ENCODE measurements at places on chromosomes 4 and X.

GRCh38 chr4:137213372-137214173 is 318.7 kb downstream of the PCDH18 start:
- DNase-seq, result no peak

GRCh38 chrX:115324194-115324593 is 34.7 kb downstream of the LUZP4 start:
- DNase-seq, result no peak

GRCh38 chr4:102733084-102733483 is 27.7 kb downstream of the MANBA start:
- DNase-seq, result no peak

DNA sequence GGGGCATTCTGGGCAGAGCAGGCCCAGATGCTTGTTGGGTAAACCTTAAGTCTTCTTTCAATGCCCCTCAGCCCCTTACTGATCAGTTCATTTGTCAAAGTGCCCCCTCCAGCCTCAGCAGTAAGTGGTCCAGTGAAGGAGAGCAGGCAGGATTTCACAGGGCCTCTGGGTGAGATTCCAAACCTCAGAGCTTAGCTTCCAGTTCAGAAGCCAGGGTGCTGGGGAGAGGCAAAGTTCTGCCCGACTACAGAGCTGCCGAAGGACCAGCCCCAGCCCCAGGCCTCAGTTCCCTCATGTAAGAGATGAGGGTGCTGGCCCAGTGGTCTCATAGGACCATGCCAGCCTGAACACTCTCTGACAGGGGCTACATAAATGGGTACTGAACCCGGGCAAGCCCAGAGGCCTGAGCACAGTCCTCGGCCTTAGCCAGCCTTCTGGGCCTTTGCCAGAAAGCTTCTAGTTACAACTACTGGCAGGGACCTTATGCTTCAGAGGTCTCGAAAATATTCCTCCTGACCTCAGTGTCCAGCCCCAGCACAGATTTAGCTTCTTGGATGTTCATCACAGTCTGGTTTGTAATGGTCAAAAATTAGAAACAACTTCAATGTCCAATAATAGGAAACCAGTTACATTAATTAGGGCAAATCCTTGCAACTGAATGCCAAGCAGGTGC is 851 bp upstream of the RIPPLY1 start:
- DNase-seq, result no peak

- no peak for DNase-seq
These were observed 860.2 kb downstream of the FSTL5 start for GRCh38 chr4:161303551-161303950.

DNA sequence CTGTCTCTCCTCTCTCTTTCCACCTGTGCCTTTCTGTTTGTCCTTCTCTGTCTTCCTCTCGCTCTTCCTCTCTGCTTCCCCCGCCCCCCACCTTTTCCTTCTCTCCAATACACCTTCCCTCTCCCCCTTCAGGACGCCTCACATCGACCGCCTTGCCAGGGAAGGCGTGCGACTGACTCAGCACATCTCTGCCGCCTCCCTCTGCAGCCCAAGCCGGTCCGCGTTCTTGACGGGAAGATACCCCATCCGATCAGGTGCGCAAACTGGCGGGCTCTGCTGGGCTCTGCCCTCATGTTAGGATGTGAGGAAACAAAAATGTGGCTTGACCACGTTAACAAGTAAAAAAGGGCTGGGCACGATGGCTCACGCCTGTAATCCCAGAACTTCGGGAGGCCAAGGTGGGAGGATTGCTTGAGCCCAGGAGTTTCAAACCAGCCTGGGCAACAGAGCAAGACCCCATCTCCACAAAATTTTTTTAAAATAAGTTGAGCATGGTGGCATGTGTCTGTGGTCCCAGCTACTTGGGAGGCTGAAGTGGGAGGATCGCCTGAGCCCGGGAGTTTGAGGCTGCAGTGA is 35.2 kb downstream of the ARSF start:
- DNase-seq, result no peak

GRCh38 chr4:75169427-75169826 is 236.5 kb downstream of the PARM1 start:
- no peak for DNase-seq

GRCh38 chrX:13463608-13464007 is 105.8 kb upstream of the EGFL6 start:
- DNase-seq, result no peak

- no peak for DNase-seq
These were observed 229.9 kb upstream of the CPEB2 start for GRCh38 chr4:14772388-14772787.

- DNase-seq, result no peak
These were observed 2.2 kb downstream of the ZNF185 start for GRCh38 chrX:152899874-152900719.

GRCh38 chrX:25650216-25650820 is 487.8 kb upstream of the MAGEB18 start:
- no peak for DNase-seq

GRCh38 chrX:154368630-154369448 is 5.6 kb downstream of the FLNA start:
- DNase-seq, result peak; percentile 81

DNA sequence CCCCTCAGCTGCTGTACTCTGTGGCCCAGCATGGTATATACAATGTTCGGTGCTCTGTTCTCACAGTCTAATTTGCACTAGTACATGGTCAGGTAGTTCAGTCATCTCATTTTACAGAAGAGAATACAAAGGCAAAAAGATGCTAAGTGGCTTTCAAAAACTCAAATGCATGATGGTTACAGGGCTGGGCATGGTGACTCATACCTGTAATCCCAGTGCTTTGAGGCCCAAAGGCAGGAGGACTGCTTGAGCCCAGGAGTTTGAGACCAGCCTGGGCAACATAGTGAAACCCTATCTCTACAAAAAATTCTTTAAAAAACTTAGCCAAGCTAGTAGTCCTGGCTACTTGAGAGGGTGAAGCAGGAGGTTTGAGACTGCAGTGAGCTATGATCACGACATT is 210.5 kb upstream of the KIT start:
- no peak for DNase-seq

- no peak for DNase-seq
These were observed 1267.3 kb downstream of the PCDH19 start for GRCh38 chrX:99142745-99143144.

DNA sequence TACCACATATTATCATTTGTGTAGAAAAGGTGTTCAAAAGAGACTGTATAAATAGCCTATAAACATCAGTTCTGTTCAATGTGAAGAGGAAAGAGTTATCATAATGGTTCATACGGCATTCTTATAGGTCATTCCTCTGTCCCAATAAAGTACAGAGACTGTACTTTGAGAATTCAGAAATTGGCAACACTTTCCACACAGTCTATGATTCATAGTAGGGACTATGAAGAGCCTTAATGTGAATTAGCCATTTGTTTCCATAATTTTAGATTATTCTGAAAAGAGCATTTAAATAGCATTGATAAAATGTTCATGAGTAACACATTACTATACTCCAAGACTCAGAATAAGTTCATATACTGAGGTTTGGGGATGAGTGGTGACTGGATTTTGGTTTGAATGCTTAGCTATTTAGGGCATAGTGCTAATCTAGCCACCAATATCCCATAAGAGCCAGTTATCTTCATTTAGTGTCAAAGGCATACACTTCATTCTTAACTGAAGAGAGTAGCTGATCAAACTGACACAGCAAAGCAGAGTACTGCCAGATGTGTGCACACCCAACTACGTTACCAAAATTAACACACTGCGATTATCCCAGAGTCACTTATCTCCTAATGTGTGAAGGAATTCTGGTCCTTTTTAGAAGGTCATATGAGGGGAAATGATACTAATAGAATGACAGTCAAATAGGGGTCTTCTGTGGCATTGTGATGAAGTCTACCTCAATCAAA is 10.2 kb downstream of the ANK2 start:
- DNase-seq, result no peak

- DNase-seq, result no peak
These were observed 115.2 kb upstream of the TBC1D9 start for GRCh38 chr4:140871368-140871767.

- no peak for DNase-seq
These were observed 17.5 kb downstream of the ANKRD50 start for GRCh38 chr4:124694946-124695598.

GRCh38 chrX:95729401-95729800 is 955.2 kb upstream of the DIAPH2 start:
- no peak for DNase-seq

DNA sequence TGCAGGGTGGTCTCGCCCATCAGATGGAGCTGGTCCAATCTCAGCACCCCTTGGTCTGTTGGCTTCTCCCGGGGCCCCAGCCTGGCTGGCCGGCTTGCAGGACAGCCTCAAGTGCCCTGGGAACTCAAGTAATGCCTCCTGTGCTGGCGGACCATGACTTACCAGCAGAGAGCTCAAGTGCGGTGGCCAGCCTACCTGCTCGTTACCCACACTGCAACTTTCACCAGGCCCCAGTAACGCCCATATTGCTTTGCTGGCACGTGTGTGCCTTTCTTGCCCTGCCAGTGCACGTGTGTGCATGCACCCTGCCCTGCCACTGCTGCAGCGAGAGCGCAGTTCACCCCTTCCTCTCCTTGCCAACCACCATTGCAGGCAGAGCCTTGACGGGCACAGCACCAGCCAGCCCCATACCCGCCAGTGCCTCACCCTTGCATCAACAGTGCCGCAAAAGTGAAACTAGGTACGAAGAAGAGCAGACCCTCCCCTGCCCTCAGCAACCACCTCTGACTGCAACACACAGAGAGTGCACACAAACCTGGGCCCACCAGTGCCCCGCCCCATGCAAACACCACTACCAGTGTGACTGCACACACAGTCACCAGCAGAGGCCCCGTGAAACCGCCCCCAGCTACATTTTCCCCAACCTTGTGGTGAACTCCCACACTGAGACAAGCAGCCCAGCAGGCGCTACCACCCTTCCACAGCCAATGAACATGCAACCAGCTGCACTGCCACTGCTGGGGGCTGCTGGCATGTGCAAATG is 88.9 kb upstream of the POU3F4 start:
- no peak for DNase-seq

GRCh38 chr4:148782284-148782683 is 340.1 kb upstream of the NR3C2 start:
- DNase-seq, result no peak

DNA sequence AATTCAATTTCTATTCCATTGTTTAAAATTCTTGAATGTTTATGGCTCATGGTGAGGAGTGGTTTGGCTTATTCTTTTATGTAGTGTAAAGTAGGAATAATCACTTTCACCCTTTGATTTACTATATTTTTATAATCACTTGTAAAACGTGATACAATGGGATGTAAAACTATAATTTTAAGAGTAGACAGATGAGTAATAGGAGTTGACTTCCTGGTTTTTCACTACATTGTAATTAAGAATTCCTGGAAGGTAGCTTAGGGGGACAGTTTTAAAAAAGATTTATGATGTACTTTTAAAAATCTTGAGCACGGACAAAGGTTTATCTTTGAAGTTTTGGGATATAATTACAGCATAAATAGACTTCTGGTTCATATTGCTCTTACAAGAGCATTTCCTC is 65.3 kb downstream of the PDGFC start:
- DNase-seq, result no peak

DNA sequence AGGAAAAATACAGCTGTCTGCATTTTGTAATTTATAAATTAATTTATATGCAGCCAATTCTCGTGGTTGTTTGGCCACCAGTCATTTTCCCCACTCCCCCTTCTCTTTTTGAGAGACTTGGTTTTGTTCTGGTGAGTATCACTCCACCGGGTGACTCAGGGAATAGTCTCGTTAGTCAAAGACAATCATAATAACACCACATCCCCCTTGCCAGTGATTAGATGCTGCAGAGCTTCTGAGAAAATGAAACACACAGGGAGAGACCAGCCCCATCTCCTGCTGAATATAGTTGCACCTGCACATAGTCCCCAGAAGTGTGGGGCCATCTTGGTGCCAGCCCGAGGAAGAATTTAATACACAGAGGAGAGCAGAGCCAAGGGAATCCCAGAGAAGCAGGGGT is 8.0 kb upstream of the FNIP2 start:
- DNase-seq, result no peak

DNA sequence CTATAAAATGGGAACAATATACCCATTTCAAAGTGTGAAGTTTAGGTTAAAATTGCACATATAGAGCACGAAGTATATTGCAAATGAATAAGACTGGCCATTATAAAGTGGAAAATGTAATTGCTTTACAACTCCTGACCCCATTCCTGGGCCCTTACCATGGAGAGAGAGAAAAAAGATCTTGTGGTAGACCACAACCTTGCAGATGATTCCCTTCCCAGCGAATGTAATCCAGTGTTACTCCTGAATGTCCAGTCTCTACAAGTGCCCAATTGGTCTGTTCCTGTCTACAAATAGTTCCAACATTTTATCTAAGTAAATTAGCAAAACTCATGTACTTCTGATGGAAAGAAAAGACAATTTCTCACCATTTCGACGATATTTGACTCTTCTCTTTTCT is 184.1 kb upstream of the LNX1 start:
- DNase-seq, result no peak

GRCh38 chr4:53847965-53848364 is 216.4 kb downstream of the CHIC2 start:
- no peak for DNase-seq

DNA sequence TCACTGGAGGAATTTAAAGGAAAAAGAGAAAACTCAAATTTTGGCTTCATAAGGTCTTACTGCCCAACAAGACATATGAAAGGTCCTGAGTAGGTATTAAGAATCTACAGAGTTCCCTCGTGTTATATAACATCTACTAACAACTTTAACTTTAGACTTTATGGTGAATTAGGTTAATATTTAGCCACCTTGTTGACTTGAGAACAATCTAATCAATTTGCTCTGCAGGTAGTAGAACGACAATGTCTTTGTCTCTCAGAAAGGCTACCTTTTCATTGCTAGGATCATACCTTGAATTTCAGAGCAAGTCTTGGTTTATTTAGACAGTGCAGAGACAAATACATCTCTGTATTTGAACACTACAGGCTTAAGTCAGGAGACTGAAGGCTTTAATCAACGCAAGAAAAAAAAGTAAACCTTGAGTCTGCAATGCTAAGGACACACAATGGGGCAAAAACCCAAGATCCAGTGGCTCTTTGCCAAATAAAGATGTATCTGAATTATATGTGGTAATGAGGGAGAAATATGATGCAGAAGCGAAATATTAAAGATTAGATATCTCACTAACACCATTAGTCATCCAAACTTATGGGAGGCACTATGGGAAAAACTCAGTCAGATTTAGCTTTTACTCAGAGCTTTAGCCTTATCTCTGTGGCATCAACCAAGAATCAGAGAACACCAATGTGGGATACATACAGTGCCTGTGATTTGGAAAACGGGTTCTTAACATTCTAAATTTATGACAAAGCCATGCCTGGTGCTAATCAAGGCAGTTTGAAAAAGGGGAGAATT is 93.6 kb upstream of the FTHL17 start:
- no peak for DNase-seq

GRCh38 chrX:7059859-7060258 is 87.7 kb upstream of the STS start:
- no peak for DNase-seq

- no peak for DNase-seq
These were observed 477.0 kb downstream of the INPP4B start for GRCh38 chr4:142369141-142369540.

DNA sequence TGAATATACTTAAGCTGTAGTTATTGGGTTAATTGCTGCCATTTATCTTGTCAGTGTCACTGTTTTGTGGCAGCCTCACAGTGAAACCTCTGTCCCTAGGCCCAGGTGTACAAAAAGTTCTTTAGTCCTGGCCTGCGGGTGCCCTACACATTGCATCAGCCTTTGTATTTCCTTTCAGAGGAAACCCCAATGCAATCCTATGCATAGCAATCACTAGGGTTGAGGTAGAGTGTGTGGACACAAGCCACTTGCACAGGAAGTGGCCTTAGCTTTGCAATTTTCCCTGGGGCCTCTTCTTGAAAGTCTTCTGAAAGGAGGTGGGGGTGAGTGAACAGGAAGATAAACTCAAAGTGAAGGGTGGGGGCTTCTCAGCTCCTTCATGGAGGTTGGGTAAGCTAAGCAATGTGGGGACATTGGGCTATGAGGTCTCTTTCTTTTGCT is 27.8 kb downstream of the VSIG4 start:
- no peak for DNase-seq

All from stimulated activated CD8-positive, alpha-beta memory T cell treated with anti-CD3 and anti-CD28 coated beads, Interleukin-7, amount 100 ng/mL, for 1 hour (primary cell).